Omental fat pad (tissue), 4 donors: ENCODE measurements at places on chromosomes 6 and 20.

DNA sequence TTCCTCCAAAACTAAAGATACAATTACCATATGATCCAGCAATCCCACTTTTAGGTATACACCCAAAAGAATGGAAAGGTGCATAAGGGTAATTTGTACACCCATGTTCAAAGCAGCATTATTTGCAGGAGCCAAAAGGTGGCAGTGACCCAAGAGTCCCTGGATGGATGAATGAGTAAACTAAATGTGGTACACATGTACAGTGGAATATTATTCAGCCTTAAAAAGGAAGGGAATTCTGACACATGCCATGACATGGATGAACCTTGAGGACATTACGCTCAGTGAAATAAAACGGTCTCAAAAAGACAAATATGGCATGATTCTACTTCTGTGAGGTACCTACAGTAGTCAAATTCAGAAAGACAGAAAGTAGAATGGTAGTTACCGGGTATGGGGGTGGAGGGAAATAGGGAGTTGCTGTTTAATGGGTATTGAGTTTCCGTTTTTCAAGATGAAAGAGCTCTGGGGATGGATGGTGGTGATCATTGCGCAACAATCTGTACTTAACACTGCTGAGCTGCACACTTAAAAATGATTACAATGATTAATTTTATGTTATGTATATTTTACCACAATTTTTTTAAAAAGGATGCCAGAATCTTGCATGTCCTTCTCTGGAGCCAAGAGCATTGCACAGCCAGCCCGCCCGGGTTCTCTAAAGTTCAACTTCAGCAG lies 518.9 kb upstream of the JARID2 start:
- DNase-seq = no peak

DNA sequence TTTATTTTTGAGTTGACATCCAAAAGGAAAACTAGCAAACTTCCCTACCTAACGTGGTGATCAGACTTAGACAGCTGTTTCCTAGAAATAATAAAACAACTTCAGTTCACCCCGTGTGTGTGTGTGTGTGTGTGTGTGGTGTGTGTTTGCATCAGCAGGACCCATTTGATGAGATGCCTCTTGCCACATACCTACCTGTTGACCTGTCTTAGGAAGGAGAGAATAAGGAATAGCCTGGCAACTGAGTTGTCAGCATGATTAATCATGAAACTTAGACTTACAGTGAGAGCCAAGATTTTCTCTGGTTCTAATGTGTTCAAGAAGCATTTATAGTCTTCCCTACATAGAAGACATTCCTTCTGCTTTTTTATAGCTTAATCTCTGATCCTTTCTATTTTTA lies 16.1 kb upstream of the PBOV1 start:
- DNase-seq = no peak

DNA sequence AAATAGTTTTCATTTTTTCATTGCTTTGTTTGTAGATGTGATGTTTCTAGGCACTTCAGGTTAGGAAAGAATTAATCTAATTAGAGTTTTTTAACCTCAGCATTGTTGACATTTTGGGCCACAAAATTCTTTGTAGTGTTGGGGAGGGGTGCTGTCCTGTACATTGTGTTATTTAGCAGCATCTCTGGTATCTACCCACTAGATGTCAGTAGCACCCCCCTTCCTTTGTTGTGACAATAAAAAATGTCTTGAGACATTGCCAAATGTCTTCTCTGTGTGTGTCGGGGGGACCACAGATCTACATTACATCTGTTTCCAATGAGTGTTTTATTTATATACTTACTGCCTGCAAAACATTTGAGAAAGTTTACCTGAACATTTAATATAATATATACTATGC lies 45.6 kb downstream of the EYA4 start:
- DNase-seq = no peak

DNA sequence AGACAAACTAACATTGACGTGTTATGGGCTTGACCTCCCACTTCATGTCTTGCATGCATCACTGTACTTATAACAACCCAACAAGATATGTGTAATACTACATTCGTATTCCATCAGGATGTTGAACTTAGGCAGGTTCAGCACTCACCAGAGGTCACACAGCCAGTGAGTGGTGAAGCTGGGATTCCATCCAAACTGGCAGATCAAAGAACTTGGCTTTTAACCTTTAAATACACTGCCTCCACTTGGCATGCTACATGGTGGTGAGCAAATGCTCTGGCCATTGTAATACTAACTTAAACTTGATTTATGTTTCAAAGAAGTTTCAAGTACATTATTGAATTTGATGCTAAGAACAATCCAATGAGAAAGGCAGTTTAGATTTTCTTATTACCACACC lies 10.7 kb upstream of the HDDC2 start:
- DNase-seq = no peak

DNA sequence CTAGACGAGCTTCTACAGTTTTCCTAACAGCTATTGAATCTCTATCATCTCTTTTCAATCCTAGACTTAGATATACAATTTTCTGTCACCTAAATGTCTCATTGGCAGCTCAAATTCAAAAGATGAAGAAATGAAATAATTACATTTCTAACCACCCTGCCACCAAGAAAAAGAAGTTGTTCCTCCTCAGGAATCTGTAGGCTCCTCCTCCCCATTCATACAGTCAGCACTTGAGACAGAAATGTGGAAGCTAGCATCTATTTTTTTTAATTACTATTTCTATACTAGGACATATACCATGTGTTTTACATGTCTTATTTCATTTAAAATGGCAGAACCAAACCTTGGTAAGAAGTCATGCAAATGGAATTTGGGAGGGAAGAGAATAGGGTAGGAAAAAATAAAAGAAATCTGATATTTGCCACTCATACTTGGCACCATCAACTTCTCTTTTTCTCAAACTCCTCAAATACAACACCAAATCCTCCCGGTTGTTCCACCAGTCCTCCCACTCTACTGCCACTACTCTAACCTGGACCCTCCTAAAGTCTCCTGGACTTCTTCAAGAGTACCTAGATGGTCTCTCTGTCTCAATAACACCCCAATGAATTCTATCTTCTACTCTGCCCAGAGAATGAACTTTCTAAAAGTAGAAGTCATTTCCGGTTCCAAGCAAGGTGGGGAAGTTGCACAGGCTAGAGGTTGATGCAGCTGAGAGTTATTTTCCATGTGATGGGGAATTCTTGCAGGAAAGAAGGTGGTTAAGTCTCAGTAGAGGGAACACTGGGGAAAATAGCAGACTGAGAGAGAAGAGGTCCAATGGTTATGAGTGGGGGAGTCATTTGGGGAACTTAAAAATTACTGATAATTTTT lies 54.1 kb downstream of the ATXN1 start:
- no peak for DNase-seq

DNA sequence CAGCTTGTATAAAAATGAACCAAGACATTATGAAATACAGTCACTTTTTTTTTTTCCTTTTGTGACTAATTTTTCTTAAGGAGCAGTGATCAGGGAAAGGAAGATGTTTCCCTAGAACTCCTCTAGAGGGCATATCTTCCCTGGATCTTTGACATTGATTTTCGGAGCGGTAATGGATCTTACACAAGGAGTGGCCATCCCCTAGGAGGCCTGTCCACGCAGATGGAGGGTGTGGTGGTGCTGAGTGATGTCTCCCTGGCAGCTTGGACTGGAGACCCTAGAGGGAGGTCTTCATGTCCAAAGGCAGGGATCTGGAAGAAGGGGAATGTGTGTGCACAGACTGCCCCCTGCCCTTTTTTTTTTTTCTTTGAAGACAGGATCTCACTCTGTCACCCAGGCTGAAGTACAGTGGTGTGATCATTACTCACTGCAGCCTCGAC lies 7.0 kb upstream of the KIFC1 start:
- DNase-seq = no peak

- no peak for DNase-seq
These were observed 57.0 kb downstream of the DNAAF9 start for GRCh38 chr20:3350422-3350821.

DNA sequence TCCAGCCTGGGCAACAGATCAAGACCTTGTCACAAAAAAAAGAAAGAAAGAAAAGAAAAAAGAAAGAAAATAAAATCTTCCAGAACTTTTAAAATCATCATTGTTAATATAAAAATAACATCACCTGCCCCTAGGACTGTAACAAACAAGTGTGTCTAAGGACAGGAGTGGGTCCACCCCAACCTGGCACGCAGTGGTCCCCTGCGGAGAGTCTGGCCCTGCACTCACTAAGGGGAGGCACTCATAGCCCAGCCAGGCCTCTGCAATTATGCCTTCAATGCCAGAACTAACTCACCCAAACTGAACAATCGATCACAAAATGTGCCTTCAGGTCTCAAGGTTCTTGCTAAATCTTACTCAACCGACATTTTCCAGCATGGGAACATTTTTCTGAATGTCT lies 4.8 kb downstream of the GMEB2 start:
- no peak for DNase-seq

- no peak for DNase-seq
These were observed 173.8 kb downstream of the VEGFA start for GRCh38 chr6:43943781-43944250.

GRCh38 chr6:139442188-139442671 lies 67.8 kb upstream of the CITED2 start:
- DNase-seq = no peak

DNA sequence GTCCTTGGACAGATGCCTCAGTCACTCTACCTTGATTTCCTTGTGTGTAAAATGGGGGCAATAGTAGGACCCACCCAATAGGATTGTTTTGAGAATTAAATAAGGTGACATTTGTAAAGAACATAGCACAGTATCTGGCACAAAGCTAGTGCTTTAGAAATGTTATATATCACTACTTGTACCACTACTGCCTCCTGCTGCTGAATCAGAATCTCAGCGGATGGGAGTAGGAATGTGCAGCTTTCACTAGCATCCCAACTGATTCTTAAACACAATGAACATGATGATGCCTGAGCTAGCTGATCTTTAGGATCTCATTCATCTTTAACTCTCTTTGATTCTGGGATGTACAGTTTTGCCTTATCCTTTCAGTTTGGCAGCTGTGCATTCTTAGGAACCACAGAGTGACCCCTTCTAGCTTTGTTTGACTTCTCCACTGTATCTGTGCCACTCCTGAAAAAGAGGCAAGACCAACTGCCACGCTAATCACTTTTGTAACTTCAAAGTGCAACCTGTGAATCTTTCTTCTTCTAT lies 7.2 kb downstream of the PBOV1 start:
- DNase-seq = no peak

- DNase-seq = no peak
These were observed 214.8 kb upstream of the RREB1 start for GRCh38 chr6:6892744-6893583.

DNA sequence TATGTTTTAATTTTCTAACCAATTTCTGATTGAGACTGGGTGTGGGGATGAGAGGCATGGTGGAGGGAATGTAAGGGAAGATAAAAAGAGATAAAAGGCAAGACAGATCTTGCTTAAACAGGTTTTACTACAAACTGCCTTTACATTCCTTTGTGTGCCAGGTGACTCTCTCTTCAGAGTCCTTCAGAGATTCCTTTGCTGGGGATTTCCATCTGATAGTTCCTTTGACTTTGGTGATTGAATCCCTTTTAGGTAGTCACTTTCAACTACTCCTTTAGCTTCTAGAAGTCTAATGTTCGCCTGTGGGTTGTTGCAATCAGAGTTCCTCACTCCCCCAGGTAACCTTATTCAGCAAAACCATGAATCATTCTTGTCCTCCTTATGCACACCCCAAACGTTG lies 283.3 kb upstream of the MANEA start:
- DNase-seq = no peak
